ENCODE measurements at places on chromosomes 7 and 10. TPM values are rescaled to one million over a fixed set of nuclear protein-coding genes. Genes with fewer than 3 reads are reported as not detected.

DNA sequence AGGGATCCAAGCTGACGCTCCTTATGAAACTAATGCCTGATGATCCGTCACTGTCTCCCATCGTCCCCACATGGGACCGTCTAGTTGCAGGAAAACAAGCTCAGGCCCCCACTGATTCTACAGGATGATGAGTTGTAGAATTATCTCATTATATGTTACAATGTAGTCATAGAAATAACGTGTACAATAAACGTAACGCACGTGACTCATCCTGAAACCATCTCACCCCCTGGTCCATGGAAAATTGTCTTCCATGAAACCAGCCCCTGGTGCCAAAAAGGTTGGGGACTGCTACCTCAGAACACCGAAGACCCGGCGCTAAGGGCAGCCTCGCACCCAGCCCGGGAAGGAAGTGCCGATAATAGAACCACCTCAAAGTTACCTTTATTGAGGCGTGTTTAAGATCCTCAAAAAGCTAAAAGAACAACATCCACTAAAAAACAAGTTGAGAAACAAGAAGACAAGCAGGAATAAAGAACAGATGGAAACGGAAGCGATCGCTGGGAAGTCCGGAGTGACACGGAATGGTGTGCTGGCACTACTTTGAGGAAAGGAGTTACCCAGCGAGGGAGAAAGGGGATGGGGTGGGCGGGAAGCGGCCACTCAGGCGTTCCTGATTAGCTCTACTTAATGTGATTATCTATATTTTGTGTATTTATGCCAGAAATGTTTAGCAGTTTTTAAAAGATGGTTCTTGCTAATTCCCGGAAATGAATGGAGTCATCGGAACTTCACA is 50.1 kb upstream of the PRKAR1B start:
- no peak for DNase-seq
- H3K27ac ChIP-seq, result no peak overlapping the region
- peaks cover 6% of the 10 kb centered on the region for H3K36me3 ChIP-seq
- no peaks in the 10 kb centered on the region for H3K27me3 ChIP-seq

IL6 gene
- total RNA-seq, result 0.92 TPM

GCK gene
- not detected for total RNA-seq

DNA sequence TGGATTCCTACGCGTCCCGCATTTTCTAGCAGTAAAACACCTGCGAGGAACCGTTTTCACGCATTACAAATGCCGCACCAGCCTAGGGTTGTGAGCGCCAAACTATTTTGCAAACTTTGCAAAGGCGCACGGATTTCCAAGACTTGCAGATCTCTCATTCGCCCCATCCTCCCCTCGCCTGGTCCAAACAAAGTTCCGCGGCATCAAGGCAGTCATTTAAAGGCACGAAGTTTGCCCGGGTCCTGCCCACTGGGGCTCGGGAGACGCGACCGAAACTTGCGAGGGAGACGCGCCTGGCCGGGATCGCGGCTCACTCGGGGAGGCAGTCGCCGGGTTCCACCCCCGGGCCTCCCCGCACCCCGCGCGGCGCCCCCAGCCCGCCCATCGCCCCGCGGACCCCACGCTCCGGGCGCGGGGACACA is 613 bp downstream of the USP6NL start:
- H3K27ac ChIP-seq, result peak overlapping the region; percentile 84
- no peaks in the 10 kb centered on the region for H3K36me3 ChIP-seq
- DNase-seq, result peak; percentile 23
- peak overlapping the region; percentile 85 for H3K4me3 ChIP-seq

DNA sequence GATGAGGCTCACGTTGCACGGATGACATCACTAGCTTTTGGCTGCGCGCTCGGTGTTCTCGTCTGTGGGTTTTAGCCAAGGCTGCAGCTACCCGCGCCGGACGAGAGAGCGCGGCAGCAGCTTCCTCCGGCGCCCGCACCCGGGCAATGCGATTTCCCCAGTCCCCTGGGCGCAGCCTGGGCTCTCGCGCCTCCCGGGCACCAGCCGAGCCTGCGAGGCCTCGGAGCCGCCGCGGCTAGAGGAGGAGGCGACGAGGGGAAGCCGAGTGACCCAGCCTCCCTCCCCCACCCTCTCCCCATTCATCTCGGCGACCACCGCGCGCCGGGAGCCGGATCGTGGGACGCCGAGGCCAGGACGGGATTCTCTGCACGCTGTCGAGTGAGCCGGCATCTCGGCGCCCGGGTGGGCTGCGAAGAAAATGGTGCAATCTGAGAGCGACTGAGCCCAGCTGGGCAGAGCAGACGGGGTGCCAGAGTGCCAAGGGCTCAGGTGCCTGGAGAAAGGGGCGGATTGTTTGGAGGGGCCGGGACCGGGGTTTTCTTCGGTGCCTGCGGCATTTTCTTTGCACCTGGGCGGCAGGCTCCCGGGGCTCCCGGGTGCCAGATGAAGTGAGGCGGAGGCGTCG is 1.2 kb upstream of the TMEM178B start:
- peak overlapping the region; percentile 64 for H3K4me3 ChIP-seq
- H3K27me3 ChIP-seq, result peaks cover 57% of the 10 kb centered on the region
- peak overlapping the region; percentile 43 for H3K27ac ChIP-seq
- peak; percentile 34 for DNase-seq
- H3K4me1 ChIP-seq, result peaks cover 25% of the 10 kb centered on the region

NPTX2 gene
- total RNA-seq, result not detected

GRCh38 chr7:44294325-44295069 is 30.9 kb downstream of the CAMK2B start:
- no peak for DNase-seq
- H3K4me3 ChIP-seq, result no peak overlapping the region
- no peak overlapping the region for H3K27ac ChIP-seq
- H3K4me1 ChIP-seq, result no peaks in the 10 kb centered on the region
- peaks cover 52% of the 10 kb centered on the region for H3K27me3 ChIP-seq

- no peak overlapping the region for H3K27ac ChIP-seq
- H3K4me1 ChIP-seq, result peaks cover 38% of the 10 kb centered on the region
- H3K27me3 ChIP-seq, result no peaks in the 10 kb centered on the region
- DNase-seq, result no peak
Observed at GRCh38 chr7:36207451-36208291, 54.6 kb downstream of the EEPD1 start.

C10orf88 gene
- total RNA-seq, result 16.0 TPM

Measured in activated CD4-positive, alpha-beta T cell treated with anti-CD3 and anti-CD28 coated beads, Interleukin-2, amount 10 ng/mL, durations not matched to agents 7 days and 5 days (primary cell).